Caco-2 (cell line): ENCODE measurements at places on chromosomes 12 and 14.

DNA sequence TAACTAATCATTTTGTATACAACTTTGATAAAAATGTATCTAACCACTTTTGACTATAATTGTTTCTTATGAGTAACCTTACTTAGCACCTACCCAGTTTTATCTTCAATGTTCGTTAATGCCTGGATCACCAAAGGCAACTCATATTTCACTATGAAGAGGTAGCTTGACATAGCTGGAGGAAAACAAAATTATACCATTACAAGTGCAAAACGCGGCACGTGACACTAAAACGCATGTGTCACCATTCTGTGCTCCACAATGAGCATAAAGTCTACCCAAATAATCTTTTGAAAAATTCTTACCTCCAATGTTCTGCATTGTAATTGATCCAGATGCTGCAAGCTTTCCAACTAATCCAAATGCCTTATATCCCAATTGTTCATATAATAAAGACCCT lies 5.8 kb downstream of the SLC38A2 start:
- DNase-seq: no peak

- DNase-seq: no peak
Observed at GRCh38 chr14:22026527-22026926, 352.9 kb upstream of the OR4E1 start.

GRCh38 chr12:24814379-24815113 lies 134.4 kb downstream of the BCAT1 start:
- no peak for DNase-seq

GRCh38 chr14:77145975-77146740 lies 4.6 kb upstream of the ZDHHC22 start:
- DNase-seq: no peak

- DNase-seq: no peak
Observed at GRCh38 chr12:43982544-43982943, 146.7 kb downstream of the TMEM117 start.

DNA sequence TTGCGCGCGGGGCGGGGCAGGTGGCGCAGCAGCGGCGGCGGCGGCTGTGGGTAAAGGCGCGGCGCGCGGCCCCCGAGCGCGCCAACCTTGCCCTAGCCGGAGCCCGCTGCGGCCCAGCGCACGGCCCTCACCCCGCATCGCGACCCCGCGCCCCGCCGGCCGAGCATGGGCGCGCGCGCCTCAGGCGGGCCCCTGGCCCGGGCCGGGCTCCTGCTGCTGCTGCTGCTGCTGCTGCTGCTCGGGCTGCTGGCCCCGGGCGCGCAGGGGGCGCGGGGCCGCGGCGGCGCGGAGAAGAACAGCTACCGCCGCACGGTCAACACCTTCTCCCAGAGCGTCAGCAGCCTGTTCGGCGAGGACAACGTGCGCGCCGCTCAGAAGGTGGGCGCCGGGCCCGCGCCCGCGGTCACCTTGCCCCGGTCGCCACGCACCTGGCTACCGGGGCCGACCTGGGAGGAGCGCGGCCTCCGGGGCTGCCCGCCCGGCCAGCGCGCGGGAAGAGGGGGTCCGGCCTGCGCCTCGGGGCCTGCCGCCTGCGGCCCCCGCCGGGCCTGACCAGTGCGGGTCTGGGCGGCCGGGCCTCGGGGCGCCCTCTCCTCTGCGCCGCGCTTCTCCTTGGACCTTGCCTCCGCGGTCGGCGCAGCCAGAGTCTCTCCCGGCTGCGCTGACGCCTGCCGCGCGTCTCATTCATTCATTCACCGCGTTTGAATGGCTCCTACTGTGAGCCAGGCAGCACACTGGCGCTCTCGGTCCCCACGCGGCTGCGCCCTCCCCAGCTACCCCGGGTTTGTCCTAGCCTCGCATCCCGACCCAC lies at the start of gene BRI3BP:
Gene BRI3BP (plus strand): TSS at position 20 of the 811 bp plus-strand sequence. CDS start 146 bp downstream, at position 166.
- DNase-seq: peak; percentile 52

GRCh38 chr14:49582113-49582977 lies 3.8 kb downstream of the RPS29 start:
- DNase-seq: no peak

GRCh38 chr12:76313299-76313698 lies 34.9 kb downstream of the BBS10 start:
- DNase-seq: no peak

- no peak for DNase-seq
Observed at GRCh38 chr12:81998761-81999378, 239.7 kb upstream of the PPFIA2 start.

DNA sequence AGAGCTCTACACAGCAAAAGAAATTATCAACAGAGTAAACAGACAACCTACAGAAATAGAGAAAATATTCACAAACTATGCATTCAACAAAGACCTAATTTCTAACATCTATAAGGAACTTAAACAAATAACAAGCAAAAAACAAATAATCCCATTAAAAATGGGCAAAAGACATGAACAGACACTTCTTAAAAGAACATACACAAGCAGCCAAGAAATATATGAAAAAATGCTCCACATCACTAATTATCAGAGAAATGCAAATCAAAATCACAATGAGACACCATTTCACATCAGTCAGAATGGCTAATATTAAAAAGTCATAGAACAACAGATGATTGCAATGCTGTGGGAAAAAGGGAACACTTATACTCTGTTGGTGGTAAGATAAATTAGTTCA lies 100.7 kb upstream of the LGR5 start:
- no peak for DNase-seq
